Ureter (tissue), 1 donor: ENCODE measurements at places on chromosomes 5 and 9. TPM values are rescaled to one million over a fixed set of nuclear protein-coding genes. Genes with fewer than 3 reads are reported as not detected.

DNA sequence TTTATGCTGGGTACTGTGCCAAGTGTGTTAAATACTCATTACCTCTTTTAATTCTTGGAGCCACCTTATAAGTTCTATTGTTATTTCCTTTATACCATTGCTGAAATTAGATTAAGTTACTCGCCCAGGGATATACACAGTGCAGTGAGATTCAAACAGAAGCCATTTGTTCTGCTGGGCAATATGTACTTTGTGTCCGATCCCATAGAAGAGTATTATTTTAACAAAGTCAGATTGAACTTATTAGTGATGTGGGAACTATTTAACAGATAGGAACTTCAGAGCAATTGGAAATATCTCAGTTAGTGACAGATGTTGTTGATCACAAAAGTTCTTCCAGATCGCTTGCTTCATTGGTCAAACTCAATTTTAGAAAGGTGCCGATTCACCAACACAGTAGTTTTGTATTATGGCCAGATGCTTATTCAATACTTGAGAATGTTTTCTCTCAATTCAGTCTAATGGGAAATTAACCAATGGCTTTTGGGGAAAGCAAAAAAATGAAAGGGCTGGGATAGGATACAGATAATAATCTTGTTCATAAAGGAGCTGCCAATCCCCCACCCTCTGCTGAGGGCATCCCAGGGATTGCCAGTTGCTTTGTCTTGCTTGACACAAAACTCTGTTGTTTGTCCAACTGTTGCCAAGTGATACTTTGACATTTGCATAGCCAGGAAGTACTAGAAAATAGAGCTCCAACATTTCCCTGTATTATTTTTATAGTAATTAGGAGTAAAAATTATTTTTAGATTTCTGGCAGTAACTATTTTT, 94.8 kb upstream of the SEMA6A start:
- no peak for DNase-seq

- DNase-seq = no peak
These were observed 42.0 kb upstream of the ADRA1B start for GRCh38 chr5:159874263-159874662.

DNA sequence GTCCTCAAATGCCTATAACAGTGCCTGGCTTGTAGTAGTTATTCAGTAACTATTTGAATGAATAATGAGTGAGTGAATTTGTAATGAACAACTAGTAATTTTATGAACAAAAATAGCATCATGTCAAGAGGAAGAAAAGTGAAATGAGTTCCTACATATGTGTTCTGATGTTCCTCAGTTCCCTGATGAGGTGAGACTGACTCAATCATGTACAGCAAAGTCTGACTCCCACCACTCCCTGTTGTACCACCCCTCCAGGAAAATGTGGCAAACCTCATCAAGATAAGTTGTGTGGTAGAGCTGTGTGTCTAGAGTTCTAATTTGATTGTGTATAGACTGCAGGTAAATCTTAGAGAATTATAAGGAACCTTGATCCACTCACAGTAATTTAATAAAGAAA, 201.6 kb downstream of the GOLPH3 start:
- no peak for DNase-seq

GRCh38 chr5:59943452-59944113, 50.1 kb upstream of the PDE4D start:
- no peak for DNase-seq

DNA sequence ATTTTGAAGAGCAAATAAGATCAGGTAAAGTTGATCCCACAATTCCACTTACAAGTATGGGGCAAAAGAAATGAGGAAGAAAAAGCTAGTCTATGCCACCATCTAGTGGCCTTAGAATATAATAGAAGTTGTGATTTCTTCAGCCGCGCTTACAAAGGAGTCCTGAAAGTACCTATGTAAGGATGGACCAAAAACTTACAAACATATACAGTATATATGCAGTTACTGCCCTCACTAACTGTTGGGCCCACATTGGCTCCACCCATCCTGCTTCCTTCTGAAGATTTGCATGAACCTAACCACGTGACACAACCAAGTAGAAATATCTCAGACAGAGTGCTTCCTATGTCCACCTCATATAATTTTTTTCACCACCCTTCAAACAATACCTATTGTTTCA, 11.7 kb upstream of the OR13D1 start:
- no peak for DNase-seq

DNA sequence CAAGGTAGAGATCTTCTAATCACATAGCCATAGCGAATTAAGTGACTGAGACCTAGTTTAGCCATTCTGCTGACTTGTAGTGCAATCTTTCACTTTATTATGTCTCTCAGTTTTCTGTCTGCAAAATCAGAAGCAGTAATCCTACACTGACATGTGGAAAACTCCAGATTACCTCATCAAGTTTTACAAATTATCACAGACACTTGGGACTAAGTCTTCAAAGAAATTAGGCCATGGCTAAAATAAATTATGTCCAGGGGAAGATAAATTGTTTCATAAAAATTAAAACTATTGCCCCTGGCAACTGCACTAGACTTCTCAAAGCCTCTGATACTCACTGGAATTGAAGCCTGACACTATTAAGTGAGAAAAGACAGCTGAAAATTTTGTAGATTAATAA, 129.9 kb upstream of the RGMB start:
- DNase-seq = no peak

GRCh38 chr9:134632329-134632728, 9.3 kb upstream of the COL5A1 start:
- DNase-seq = no peak

DNA sequence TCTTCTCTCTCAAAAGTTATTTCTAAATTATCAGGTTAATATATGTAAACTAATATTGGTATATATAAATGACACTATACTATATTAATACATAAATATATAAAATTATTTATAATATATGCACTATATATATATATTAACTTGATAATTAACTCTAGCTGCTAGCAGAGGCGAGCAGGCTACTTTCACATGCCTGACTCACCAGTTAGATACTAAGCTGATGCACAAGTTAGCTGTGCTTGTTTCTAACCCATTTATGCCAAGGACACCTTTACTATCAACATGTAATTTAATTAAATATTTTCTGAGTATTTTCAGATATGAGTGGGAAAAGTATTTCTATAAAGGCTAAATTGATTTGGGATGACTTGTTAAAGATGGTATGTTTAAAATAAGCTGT, 70.1 kb downstream of the TRIO start:
- DNase-seq = no peak

GRCh38 chr5:116506488-116506887, 68.1 kb downstream of the SEMA6A start:
- no peak for DNase-seq

- peak; percentile 83 for DNase-seq
These were observed at the start of gene JADE2 for GRCh38 chr5:134524826-134525682. TSS of gene JADE2 (plus strand) at chr5:134525670. CDS start at chr5:134535858, 10,188 bp downstream.

Gene STOML2
- total RNA-seq = 100 TPM

Gene BSPRY
- total RNA-seq = 10.2 TPM

Gene ARRDC1
- total RNA-seq = 118 TPM

Gene GPX3
- total RNA-seq = 160 TPM

Gene COL15A1
- total RNA-seq = 63.2 TPM
